Tibial nerve (tissue), 4 donors: ENCODE measurements at places on chromosomes 16 and 17. TPM values are rescaled to one million over a fixed set of nuclear protein-coding genes. Genes with fewer than 3 reads are reported as not detected.

Gene ITGB3
- 23.9 TPM for total RNA-seq

Gene CDH1
- total RNA-seq = 17.9 TPM

DNA sequence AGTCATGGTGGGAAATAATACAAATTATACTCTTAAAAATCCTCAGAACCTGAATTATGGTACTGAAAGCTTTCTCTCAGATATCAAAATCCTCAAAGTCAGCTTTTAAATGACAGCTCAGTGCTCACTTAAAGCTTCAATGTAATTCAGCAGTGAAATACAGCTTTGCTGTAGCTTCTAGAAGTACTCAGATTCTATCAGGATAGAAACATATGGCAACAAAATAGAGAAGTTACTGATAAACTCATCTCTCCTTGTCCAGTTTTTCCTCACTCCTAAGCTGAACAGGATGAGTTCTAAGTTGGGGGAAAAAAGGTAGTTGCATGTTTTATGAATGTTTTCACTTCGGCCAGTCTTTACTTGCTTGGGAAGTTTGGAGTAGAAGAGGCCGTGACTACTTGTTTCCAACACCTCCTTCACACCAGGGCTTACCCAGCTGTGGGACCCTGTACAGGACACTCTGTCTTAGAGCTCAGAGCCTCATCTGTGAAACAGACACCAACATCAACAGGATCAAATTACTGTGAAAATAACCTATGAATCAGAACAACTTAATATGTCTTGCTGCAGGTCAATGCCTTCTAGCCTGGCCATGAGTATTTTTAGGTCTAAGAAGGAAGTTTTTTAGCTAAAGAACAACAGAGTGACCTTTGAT, 30.2 kb downstream of the OGFOD1 start:
- no peaks in the 10 kb centered on the region for H3K27me3 ChIP-seq
- peak overlapping the region; percentile 45 for H3K27ac ChIP-seq
- no peaks in the 10 kb centered on the region for H3K4me1 ChIP-seq
- H3K36me3 ChIP-seq = no peaks in the 10 kb centered on the region
- no peak for DNase-seq

GRCh38 chr16:8943966-8944759, 19.5 kb downstream of the USP7 start:
- no peaks in the 10 kb centered on the region for H3K27me3 ChIP-seq
- peaks cover 62% of the 10 kb centered on the region for H3K4me1 ChIP-seq
- no peak for DNase-seq
- no peak overlapping the region for H3K4me3 ChIP-seq
- H3K36me3 ChIP-seq = no peaks in the 10 kb centered on the region
- no peak overlapping the region for H3K27ac ChIP-seq

- no peaks in the 10 kb centered on the region for H3K36me3 ChIP-seq
- H3K4me3 ChIP-seq = no peak overlapping the region
- peaks cover 60% of the 10 kb centered on the region for H3K27me3 ChIP-seq
These were observed 4.7 kb downstream of the ZPBP2 start for GRCh38 chr17:39872751-39873150.

Gene MT1F
- 34.3 TPM for total RNA-seq

GRCh38 chr17:75238684-75239191, 22.7 kb downstream of the GGA3 start:
- H3K4me3 ChIP-seq = no peak overlapping the region
- no peaks in the 10 kb centered on the region for H3K27me3 ChIP-seq
- no peak for DNase-seq

GRCh38 chr16:85988723-85989313, 89.9 kb downstream of the IRF8 start:
- no peak overlapping the region for H3K4me3 ChIP-seq
- peaks cover 28% of the 10 kb centered on the region for H3K4me1 ChIP-seq
- H3K27ac ChIP-seq = no peak overlapping the region
- no peaks in the 10 kb centered on the region for H3K36me3 ChIP-seq
- no peak for DNase-seq
- no peaks in the 10 kb centered on the region for H3K27me3 ChIP-seq

Gene KRT17
- total RNA-seq = 1.5 TPM

DNA sequence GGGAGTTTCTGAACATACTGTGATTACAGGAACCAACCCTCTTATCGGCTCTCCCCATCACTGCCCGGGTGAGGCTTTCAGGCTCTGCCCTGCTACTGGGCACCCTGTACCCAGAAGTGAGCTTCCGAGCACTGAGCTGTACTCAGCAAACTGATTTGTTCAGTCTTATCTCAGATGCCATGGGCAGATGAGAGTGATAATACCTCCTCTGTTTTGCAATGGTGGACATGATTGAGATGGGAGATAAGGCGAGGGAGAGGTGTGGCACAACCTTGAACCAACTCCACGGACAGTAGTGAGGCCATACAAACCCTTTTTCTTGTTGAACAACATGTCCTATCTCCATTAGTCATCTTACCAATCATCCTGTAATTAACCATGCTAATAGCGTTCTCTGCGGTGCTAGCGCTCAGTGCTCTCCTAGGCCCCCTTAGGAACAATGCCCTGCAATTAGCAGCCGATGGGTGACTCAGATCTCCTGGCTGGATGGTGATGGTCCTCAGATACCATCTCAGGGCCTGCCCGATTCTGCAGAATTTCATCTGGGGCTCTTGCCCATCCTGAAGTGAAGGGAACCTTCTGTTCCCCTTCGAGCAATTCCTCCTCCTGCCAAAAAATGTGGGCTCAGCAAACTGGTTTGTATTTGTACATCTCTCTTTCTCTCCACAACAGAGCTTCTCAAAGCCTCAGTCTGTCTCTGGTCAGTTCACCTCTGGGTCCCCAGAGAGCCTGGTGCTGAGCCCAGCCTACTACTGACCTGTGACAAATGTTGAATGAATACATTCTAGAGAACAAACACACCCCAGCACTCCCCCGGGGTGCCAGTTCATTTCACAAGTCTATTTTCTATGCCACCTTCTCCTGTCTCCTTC, 139.3 kb upstream of the IRX3 start:
- no peak overlapping the region for H3K4me3 ChIP-seq
- no peak overlapping the region for H3K27ac ChIP-seq
- H3K4me1 ChIP-seq = no peaks in the 10 kb centered on the region
- no peaks in the 10 kb centered on the region for H3K36me3 ChIP-seq
- DNase-seq = no peak
- no peaks in the 10 kb centered on the region for H3K27me3 ChIP-seq

Gene TNP2
- total RNA-seq = not detected

Gene KRT24
- total RNA-seq = 0.20 TPM

- H3K4me3 ChIP-seq = no peak overlapping the region
- H3K27me3 ChIP-seq = no peaks in the 10 kb centered on the region
- DNase-seq = no peak
- no peak overlapping the region for H3K27ac ChIP-seq
- no peaks in the 10 kb centered on the region for H3K36me3 ChIP-seq
These were observed 7.8 kb upstream of the TEX19 start for GRCh38 chr17:82351254-82351712.

Gene RPS6KB1
- 33.6 TPM for total RNA-seq

Gene SOCS7
- 17.3 TPM for total RNA-seq

GRCh38 chr16:58850019-58850677, 116.0 kb upstream of the GOT2 start:
- no peak overlapping the region for H3K4me3 ChIP-seq
- H3K27me3 ChIP-seq = no peaks in the 10 kb centered on the region
- H3K4me1 ChIP-seq = no peaks in the 10 kb centered on the region

DNA sequence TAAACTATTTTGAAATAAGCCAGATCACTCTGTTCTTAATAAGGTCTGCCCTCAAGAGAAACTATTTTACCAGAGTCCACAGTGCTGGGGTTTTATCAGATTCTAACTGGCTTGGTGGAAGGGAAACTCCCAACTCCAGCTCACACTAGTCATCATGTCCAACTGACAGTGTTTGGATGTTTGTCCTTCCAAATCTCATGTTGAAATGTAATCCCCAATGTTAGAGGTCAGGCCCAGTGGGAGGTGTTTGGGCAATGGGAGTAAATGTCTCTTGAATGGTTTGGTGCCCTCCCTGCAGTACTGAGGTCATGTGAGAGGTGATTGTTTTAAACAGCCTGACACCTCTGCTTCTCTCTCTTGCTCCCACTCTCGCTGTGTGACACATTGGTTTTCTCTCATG, 1301.0 kb upstream of the CDH8 start:
- H3K4me3 ChIP-seq = no peak overlapping the region
- H3K27me3 ChIP-seq = no peaks in the 10 kb centered on the region
- H3K27ac ChIP-seq = no peak overlapping the region
- no peaks in the 10 kb centered on the region for H3K4me1 ChIP-seq

DNA sequence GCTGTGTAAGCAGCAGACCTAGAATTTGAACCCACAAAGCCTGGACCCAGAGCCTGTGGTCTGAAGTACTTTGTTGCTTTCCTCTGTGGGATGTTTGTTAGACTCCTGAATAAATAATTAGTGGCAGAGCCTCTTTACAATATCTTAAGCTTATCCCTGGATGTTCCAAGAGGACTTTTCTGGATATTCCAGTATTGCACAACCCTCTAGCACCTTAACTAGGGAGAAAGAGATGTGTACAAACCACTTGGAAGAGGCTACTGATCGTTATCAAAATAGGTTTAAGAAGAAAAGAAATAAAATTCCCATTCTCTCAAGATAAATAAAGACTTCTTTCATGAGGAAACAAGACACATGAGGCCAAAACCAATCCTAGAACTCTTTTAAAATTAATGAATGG, 632.4 kb downstream of the CDH11 start:
- no peaks in the 10 kb centered on the region for H3K4me1 ChIP-seq
- no peak for DNase-seq
- H3K27me3 ChIP-seq = no peaks in the 10 kb centered on the region

DNA sequence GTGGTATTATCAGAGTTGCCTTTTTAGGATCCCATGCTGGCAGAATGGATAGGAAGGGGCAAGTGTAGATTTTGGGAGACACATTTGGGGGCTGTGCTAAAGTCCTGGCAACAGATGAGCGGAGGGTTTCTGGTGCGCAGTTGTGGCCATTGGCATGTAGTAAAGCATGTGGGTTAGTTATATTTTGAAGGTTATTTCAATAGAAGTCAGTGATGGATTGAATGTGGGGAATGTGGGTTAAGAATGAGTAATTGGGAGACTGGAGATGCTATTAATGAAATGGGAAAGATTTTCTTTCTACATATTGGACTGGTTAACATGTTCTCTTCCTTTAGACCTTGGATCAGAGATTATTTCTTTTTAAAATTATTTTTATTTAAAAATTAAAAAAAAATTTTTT, 10.0 kb downstream of the DUS2 start:
- no peaks in the 10 kb centered on the region for H3K27me3 ChIP-seq
- H3K4me1 ChIP-seq = no peaks in the 10 kb centered on the region
- H3K27ac ChIP-seq = no peak overlapping the region
- no peaks in the 10 kb centered on the region for H3K36me3 ChIP-seq
- DNase-seq = no peak
- H3K4me3 ChIP-seq = no peak overlapping the region

DNA sequence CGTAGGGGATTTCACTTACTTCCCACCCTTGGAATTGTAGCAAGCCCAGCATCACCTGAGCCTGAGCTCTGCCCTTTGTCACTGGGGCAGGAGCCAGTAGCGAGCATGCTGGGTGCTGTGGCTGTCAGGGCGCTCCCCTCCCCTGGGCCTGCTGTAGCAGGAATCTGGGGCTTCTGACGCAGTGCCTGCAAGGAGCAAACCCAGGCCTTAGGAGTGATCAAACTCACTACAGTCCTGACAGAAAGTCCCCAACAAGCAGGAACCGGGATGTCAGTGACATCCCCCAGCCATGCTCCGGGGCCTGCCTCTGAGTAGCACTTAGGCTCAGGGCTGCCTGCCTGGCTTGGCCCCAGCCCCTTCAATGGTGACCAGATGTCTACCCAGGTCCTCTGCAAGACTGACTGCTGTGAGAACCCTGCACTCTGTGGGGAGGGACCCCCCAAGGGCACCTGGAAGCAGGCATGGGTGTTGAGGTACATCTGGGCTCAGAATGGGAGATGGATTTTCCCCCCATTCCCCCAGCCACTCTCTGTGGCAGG, 23.5 kb downstream of the PLD6 start:
- DNase-seq = no peak
- no peak overlapping the region for H3K27ac ChIP-seq
- no peaks in the 10 kb centered on the region for H3K27me3 ChIP-seq
- H3K4me3 ChIP-seq = no peak overlapping the region

GRCh38 chr16:84753412-84754326, 53.9 kb downstream of the USP10 start:
- H3K27ac ChIP-seq = no peak overlapping the region
- no peak overlapping the region for H3K4me3 ChIP-seq
- H3K27me3 ChIP-seq = no peaks in the 10 kb centered on the region
- H3K4me1 ChIP-seq = peaks cover 13% of the 10 kb centered on the region
- DNase-seq = no peak
- H3K36me3 ChIP-seq = peaks cover 1% of the 10 kb centered on the region

Gene NETO2
- 0.63 TPM for total RNA-seq

Gene TP53TG3F
- not detected for total RNA-seq

DNA sequence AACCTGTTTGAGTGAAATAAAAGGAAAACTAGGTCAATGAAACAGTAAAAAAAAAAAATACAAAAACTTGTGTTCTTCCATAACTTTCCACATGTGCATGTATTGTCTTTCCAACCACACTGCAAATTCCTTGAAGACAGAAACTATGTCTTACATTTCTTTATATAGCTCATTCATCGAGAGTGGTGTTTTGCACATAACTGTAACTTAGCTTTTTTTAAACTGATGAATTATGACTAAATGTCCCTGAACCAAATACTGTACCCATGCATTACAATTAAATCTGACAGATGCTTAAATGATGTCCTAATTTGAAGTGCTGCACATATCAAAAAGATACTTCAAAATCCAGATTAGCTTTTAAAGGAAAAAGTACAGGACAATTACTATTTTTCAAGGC, 50.1 kb downstream of the BRIP1 start:
- H3K4me3 ChIP-seq = no peak overlapping the region
- DNase-seq = no peak
- H3K4me1 ChIP-seq = no peaks in the 10 kb centered on the region
- H3K27me3 ChIP-seq = no peaks in the 10 kb centered on the region

GRCh38 chr17:50618941-50619340, 15.7 kb upstream of the ABCC3 start:
- DNase-seq = no peak
- no peak overlapping the region for H3K4me3 ChIP-seq
- H3K4me1 ChIP-seq = peaks cover under 1% of the 10 kb centered on the region
- no peaks in the 10 kb centered on the region for H3K36me3 ChIP-seq

DNA sequence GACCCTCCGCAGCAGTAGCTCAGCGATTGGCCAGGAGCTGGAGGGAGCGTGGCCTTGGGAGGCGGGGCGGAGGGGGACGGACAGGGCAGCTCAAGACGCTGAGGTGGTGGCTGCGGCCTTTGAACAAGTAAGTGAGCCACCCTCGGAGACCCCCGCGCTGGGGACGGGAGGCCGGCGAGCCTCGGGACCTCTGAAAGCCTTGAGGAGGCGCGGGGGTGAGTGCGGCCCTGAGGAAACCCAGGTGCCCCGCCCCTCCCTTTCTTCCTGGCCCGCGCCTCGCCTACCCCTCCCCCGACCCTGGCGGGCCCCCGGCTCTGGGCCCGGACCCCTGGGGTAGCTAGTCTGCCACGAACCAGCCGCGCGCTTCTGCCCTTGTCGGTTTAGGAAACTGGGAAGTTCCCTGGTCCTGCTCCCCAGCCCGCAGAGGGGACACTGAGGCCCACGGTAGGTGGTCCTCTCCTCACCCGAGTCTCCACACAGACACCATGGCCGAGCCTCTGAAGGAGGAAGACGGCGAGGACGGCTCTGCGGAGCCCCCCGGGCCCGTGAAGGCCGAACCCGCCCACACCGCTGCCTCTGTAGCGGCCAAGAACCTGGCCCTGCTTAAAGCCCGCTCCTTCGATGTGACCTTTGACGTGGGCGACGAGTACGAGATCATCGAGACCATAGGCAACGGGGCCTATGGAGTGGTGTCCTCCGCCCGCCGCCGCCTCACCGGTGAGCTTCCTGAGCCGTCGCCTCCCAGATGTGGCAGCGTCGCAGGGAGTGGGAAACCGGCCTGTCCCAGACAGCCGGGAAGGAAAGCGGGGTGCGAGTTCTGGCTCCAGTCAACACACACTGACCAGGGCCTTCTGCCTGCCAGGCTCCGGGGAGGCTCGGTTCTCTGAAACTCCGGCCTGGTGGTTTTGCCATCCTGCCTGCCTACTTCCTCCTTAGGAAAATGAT, at the start of gene MAPK7:
Gene MAPK7, plus strand, starts transcription at position 83 of the 945 bp plus-strand sequence. Its CDS starts 403 bp downstream, at position 486.
- peak within 1 kb of the TSS; percentile 99 for H3K27ac ChIP-seq
- no peak for DNase-seq
- H3K36me3 ChIP-seq = peaks cover 2% of the 10 kb centered on the region
